ENCODE measurements at places on chromosomes 1 and 21.

GRCh38 chr1:162916407-162916806, 55.4 kb upstream of the CCDC190 start:
- no peak for DNase-seq

GRCh38 chr1:48730164-48730910, 46.4 kb downstream of the BEND5 start:
- no peak for DNase-seq

- DNase-seq = no peak
These were observed 4.5 kb downstream of the ADARB1 start for GRCh38 chr21:45078877-45079281.

DNA sequence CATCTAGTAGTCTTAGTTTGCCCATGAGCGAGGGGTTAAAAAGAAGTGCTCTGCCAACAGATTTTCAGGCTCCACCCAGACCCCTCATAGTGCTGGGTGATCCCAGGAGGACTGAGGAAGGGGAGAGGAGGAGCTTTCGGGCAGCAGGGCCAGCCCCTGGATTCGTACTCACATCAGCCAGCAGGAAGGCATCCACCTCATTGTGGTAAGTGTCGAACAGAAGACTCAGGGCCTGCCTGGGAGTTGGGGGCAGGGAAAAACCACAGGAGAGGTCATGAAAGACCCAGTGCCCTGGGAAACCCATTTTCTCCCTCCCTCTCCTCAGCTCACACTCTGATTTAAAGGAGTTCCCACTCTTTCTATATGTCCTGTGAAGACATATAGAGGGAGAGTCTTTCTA, 34.9 kb downstream of the PIK3C2B start:
- no peak for DNase-seq

GRCh38 chr1:23616292-23616824, 57.1 kb upstream of the ID3 start:
- DNase-seq = no peak

GRCh38 chr1:205928317-205928716, 14.9 kb downstream of the SLC26A9 start:
- DNase-seq = no peak

DNA sequence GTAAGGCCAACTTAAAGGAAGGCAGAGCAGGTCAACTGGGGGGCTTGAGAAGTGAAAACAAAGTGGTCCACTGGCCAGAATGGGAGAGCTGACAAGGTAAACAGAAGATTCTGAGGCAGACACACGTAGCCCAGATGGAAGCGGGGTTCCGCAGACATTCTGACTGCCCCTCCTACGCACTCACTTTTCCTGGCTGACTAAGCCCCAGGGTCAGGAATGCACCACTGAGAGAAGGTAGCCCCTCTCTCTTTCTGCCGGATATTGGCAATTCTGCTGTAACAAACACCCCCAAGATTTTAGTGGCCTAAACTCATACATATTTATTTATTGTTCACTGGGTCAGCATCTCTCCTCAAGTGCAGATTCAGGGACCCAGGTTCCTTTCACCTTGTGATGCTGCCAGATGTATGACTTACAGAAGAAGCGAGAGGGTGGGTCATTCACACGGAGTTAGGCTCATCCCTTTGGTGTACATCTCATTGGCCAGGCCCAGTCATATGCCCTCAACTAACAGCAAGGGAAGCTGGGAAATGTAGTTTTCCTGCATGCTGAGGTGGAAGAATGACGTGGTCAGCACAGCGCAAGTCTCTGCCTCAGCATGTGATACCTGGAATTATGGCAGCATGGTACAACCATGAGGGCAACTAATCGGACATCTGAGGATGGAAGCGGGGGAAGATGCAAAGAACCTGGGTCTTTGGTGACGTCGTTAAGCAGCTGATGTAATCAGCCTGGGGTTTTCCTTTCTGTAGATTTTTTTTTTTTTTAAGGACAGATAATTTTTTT, 43.4 kb upstream of the MRPS6 start:
- no peak for DNase-seq

GRCh38 chr1:187621951-187622350, 793.2 kb downstream of the PLA2G4A start:
- DNase-seq = no peak

DNA sequence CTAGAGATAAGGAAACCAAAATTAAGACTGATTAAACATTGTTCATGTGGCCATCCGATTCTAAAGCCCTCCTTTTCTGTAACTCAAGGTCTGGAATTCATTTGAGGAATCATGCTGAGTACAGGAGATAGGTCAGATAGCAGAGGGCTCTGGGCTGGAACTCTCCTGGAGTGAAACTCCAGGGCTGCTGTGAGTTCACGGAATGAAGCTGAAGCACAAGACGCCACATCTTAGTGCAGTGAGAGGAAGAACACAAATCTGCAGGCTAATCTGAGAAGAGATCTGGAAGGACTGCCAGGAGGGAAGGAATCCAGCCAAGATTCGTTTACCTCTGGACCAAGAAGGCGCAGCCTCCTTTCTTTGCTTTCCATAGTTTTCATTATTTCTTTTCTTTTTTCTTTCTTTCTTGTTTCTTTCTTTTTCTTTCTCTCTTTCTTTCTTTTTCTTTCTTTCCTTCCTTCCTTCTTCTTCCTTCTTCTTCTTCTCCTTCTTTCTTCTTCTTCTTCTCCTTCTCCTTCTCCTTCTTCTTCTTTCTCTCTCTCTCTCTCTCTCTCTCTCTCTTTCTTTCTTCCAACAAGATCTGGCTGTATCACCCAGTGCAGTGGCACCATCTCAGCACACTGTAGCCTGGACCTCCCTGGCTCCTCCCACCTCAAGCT, 74.8 kb upstream of the ATP1B1 start:
- DNase-seq = no peak

DNA sequence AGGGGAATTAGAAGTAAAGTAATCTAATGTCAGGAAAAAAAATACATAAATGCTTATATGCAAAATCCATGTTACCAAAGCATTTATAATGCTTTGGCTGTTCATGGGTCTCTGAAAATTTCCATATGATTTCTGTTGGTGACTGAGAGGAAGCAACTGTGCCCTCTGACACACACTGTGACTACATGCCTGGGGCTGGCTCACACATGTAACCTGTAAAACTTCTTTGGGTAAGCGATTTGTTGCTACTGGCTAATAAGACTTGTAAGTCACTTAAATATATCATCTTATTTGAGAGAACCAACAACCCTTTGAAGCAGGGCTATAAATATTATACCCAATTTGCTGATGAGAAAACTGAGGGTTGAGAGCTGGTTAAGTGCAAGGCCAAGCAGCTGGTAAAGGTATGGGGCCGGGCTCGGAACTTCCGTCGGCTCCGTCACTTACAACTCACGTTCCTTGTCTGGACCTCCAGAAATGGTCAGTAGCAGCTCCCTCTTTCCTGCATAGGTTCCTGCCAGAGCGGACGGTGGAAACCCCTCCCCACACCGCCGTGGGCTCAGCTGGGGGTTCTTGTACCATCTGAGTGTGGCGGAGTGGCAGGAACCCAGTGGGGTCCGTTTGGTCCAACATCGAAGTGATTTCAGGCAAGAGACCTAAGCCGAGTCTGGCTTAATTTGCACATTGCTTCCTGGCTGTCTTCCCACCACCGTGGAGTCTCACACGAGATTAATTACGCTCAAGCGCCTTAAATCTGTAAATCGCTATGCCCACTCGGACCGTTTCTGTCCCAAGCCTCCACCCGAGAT, 714 bp downstream of the DFFA start:
- no peak for DNase-seq

GRCh38 chr1:43834280-43835081, 99.1 kb upstream of the ARTN start:
- no peak for DNase-seq
